ENCODE measurements at places on chromosomes 5 and 9. TPM values are rescaled to one million over a fixed set of nuclear protein-coding genes. Genes with fewer than 3 reads are reported as not detected.

GRCh38 chr9:122133263-122133983 lies 26.2 kb downstream of the NDUFA8 start:
- no peak for DNase-seq

GRCh38 chr9:69194702-69195418 lies 20.8 kb downstream of the TJP2 start:
- DNase-seq = no peak

MEGF10 gene
- total RNA-seq = 0.32 TPM

DNA sequence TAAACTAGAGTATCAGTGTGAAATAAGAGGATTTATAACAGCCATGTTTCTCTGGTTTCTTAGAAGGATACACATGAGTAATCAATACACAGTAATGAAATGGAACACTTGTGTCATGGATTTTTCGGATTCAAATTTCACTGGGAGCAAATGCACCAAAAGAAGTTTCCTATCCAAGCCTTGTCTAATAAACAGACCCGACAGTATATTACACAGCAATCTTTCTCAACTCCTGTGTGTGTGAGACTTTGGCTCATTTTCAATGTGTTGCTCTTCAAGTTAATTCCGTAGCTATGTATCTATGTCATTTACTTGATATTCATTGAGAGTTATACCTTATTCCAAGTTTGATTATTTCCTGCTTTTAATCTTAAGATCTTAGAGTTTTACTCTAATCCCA lies 930.2 kb downstream of the MAT2B start:
- no peak for DNase-seq

DNA sequence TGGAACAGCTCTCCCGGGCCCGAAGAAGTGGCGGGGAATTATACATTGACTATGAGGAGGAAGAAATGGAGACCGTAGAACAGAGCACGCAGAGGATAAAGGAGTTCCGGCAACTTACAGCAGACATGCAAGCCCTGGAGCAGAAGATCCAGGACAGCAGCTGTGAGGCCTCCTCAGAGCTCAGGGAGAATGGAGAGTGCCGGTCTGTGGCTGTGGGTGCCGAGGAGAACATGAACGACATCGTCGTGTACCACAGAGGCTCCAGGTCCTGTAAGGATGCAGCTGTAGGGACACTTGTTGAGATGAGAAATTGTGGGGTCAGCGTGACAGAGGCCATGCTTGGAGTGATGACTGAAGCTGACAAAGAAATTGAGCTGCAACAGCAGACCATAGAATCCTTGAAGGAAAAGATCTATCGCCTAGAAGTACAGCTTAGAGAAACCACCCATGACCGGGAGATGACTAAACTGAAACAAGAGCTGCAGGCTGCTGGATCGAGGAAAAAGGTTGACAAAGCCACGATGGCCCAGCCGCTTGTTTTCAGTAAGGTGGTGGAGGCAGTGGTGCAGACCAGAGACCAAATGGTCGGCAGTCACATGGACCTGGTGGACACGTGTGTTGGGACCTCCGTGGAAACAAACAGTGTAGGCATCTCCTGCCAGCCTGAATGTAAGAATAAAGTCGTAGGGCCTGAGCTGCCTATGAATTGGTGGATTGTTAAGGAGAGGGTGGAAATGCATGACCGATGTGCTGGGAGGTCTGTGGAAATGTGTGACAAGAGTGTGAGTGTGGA lies 129.5 kb upstream of the DMRT1 start:
- DNase-seq = no peak

- no peak for DNase-seq
Measured at GRCh38 chr5:146378986-146379385, 40.3 kb downstream of the POU4F3 start.

Data from cardiac septum (tissue), 1 donor.